Common myeloid progenitor, CD34-positive (primary cell): ENCODE measurements at places on chromosomes 2 and 18.

- peak; percentile 97 for DNase-seq
These were observed 4.6 kb upstream of the ARID5A start for GRCh38 chr2:96531872-96532505.

DNA sequence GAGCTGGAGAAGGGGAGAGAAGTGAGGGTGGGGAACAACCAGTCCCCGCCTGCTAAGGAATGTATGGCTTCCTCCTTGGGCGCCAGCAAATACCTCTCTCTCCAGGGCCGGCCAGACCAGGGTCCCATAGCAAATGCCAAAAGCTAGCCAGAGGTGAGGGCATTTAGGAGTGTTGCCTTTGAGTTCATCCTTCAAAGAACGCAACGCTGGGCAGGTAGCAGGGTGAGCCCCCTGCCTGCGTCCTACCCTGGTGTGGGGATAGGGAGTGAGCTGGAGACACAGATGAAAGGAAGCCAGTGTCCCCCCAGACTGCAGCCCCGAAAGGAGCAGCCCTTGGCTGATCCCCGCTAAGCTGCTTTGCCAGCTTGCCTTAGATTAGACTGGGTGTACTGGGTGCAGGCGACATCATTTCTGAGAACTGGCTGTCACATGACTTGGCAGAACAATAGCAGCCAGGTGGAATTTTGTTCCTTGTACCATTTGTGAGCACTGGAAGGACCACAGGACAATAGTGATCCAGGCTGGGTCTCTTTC, 40.4 kb downstream of the KLHL29 start:
- DNase-seq, result no peak

GRCh38 chr2:46098621-46099062, 198.6 kb upstream of the EPAS1 start:
- DNase-seq, result no peak

DNA sequence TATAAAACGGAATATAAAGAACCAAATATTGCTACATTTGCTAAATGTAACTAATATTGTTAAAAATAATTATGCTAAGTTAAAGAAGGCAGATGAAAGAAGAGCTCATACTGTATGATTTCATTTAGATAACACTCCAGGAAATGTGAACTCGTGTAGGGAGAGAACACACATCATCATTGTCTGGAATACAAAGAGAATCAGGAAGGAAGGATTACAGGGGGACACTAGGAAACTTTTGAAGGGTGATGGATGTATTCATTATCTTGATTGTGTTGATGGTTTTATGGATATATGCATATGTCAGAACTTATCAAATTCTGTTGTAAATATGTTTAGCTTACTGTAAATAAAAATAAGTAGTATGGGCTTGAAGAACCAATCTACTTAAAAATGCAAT, 104.1 kb upstream of the TRIB2 start:
- DNase-seq, result no peak

DNA sequence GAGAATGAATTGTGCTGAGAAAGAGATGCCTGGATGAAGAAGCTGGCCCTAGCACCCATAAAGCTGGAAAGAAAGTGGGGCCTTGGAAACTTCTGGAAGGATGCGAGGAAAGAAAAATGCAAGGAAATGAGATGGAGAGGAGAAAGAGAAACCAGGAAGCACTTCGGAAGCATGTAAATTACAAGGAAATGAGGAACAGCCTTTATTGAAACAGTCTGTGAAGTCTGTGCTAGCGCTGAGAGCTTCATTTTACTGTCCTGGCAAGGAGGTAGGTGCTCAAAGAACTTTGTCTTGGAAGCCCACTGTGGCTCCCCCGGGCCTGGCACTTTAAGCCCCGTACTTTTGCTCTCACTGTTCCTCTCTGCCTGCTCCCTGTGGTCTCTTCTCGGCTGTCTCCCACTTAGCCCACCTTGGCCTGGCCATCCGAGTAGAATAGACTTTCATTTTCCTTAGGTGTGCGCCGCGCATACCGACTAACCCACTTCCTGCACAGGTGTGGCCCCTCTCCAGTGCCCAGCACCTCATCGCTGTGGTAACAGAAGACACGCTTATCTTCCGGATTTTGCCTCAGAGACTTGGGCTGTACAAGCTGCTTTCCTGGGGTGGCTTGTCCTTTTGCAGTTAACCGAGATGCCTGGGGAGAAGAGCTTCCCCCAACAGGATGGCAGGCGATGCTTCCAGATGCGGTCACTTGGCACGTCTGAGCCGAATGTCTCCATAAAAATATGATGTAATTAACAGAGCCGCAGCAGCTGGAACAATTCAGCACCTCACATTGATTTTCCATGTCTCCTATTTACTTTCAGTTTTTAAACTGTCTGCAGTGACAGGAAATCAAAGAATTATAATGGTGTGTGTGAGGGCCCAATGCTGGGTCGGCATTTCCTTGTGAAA, 199.6 kb downstream of the HRH4 start:
- peak; percentile 75 for DNase-seq

GRCh38 chr2:72999729-73000725, 71.5 kb downstream of the SFXN5 start:
- no peak for DNase-seq

DNA sequence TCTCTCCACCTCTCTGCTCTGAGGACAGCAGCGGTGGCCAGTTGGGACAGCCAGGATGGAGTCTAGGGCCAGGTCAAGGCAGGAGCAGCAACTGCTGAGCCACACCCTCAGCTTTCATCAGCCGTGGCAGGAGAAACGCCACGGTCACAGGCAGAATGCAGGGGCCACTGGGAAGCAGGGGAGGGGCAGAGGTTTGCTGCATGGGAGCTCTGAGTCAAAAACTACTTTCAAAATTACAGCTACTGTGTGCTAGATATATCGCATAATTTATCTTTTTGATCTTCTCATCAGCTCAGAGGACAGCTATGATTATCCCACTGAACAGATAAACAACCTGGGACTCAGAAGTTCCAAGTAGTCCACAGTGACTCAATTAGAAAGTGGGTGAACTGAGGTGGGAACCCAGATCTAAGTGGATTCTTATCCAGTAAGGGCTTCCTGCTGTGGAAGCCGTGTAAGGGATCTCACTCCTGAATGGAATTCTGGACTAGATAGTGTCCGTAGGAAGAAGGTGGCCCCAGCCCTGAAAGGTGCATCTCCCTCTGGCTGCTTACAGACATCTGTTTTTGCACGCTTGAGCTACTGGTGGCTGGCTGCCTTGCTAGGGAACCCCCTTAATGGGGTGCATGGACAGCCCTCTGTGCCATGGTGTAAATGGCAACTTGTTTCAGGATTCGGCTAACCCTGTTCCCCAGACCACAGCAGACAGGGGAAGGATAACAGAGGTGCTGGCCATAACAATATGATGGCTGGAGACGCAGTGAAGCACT, 194.6 kb upstream of the SMAD2 start:
- no peak for DNase-seq

DNA sequence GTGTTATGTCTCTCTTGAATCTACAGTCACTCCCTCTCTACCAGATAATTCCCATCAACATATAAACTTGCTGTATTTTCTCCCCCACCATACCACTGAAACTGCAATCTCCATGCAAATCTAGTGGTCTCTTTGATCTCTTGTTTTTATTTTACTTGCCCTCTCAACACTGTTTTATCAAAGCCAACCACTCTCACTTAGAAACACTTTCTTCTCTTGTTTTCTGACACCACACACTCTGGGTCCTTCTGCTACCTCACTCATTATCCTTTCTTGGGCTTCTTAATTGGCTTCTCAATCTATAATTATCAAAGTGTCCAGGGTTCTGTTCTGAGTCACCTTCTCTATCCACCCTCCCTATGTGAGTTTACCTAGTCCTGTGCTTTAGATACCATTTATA, 2.0 kb upstream of the MCFD2 start:
- no peak for DNase-seq
